ENCODE measurements at places on chromosomes 1 and 21.

GRCh38 chr21:32994305-32994704, 31.4 kb upstream of the OLIG2 start:
- no peak for DNase-seq

- no peak for DNase-seq
Observed at GRCh38 chr21:26588446-26588845, 15.4 kb upstream of the CYYR1 start.

- DNase-seq, result no peak
Observed at GRCh38 chr1:85296980-85297379, 20.5 kb upstream of the BCL10 start.

DNA sequence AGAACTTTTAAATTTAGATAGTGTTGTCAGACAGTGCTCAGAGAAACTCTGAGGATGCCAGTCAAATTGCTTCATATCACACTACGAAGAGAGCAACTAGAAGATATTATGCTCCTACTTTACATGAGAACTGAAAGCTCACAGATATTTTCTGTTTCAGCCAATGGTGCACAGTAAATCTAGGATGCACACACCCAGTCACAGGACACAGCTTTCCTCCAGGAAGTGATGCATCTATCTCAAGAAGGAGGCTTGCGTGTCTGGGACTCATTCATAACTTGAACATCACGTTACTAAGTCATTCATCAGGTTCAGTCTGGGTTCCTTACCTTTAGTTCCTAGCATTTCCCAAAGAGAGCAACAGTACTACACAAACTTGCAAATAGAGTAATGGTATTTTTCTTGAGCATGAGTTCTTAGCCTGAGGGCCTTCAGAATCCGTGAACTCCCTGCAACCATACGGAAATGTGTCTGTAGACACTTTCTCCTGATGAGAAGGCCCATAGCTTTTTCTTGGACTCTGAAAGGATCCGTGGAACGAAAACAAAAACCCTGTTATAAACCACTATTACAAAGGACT, 12.2 kb downstream of the ZNF697 start:
- DNase-seq, result no peak

DNA sequence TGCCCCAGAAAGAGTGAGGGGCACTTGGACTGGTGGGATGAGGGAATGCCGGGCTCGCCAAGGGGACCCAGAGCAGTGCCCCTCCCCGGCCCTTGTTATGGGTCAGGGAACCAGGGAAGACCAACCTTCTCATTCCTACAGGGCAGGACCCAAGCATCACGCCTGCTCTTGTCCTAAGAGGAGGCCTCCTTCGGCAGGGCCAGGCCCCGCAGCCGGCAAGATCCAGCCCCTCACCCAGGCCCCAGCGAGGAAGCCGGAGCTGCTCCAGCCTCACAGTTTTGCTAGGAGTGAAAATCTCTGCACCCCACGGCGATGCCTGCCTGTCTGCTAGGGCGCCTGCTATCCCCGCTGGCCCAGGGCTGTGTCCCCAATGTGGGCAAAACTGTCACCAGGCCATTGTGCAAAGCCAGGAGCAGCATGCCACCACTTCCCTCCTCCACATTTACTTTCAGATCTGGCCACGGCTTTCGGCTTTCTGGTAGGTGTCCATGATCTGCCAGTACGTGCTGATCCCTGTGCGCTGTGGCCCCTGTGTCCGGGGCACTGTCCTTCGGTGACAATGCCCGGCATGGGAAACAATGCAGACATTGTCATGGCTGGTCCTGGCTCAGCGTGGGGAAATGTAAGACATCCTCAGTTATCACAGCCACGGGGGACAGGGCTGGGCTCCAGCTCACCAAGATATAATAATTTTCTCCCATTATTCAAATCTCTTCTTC, 9.6 kb downstream of the ACTRT2 start:
- no peak for DNase-seq

Measured in stimulated activated CD8-positive, alpha-beta memory T cell treated with anti-CD3 and anti-CD28 coated beads, Interleukin-4, amount 100 ng/mL, for 48 hours (primary cell).